ENCODE measurements at places on chromosomes 1 and 21.

- DNase-seq = peak; percentile 57
These were observed 4.8 kb upstream of the IFNLR1 start for GRCh38 chr1:24191860-24192259.

DNA sequence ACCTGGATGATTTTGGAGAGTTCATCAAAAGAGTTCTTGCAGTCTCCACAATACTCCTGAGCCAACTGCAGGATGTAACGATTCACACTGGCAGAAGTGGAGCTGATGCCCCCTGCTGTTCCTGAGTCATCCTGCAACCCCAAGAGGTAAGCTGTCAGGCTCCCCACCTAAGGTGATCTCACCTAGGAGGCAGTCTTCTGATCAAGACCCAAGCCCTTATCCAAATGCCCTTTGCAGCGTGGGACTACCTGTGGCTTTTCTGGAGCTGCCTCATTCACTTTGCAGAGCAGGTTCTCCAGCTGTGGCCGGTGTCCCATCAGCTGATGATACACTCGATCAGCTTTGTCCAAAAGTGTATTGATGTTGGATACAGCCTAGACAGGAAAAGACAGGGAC lies 96.4 kb downstream of the UBR4 start:
- DNase-seq = no peak

DNA sequence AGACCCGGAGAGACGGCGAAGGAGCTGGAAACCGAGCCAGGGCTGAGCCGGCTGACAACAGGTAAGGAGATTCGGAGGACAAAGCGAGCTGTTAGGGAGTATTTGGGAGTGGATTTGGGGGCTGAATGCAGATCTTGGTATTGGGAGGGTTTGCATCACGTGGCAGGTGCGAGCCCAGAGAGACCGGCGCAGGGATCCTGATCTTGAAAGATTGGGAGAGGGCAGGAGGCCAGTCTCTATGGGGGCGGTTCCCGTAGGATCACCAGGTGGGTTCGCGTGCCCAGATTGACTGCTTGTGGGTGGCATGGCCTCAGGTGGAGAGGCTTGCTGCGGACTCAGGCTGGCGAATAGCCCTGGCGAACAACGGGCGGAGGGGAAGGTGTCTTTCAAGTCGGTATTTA lies 204 bp downstream of the CIART start:
- no peak for DNase-seq

GRCh38 chr1:185291652-185292051 lies 25.4 kb downstream of the IVNS1ABP start:
- DNase-seq = no peak

- DNase-seq = no peak
These were observed 100.4 kb downstream of the MRPL37 start for GRCh38 chr1:54300401-54300800.

GRCh38 chr1:59516881-59517280 lies 220.0 kb downstream of the FGGY start:
- no peak for DNase-seq

DNA sequence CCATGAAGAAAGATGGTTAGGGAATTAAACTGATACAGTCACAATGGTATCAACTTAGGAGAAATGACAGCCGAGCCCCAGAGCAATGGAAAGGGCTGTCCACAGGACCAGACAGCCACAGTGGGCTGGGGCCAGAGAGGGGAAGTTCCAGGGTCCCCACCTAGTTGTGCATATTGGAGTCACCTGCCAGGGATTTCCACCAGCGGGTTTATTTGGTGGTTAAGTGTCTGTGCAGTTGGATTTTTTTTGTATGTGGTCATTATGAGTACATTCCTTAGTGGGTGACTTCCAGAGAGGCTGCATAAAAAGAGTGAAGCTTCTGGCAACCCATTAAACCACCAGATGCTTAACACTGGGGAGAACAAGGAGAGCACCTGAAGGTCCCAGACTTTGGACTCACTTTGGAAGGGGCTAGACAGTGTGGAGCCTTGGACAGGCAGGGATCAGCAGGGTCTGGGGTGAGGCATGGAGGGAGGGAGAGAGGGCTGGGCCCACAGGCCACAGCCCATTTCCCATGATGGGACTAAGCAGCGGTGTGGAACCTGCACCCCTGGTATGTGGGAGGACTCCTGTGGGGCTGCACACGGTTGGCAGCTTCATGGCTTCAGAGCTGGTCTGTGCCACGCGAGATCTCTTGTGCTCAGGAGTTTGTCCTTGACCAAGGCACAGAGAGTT lies 7.8 kb upstream of the PTTG1IP start:
- DNase-seq = peak; percentile 70

DNA sequence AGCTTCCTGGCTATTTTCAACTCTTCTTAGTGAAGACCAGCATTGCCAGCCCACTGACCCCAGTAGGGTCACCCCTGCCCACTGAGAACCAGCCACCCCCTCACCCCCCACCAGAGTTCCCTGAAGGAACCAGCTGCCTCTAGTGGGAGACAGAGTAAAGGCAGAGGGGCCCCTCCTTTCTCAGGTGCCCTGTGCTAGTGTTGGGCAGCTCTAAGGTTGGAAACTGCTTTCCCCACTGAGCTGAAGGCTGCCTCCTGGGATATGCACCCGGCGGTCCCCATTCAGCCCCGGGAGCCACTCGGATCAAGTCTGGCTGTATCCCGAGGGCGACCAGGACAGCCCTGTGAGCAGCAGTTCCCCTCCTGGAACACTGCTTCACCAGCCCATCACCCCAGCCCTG lies 111.0 kb downstream of the PGBD5 start:
- DNase-seq = no peak
